ENCODE measurements at places on chromosomes 2 and 18.

- DNase-seq = no peak
These were observed 183.5 kb upstream of the OSR1 start for GRCh38 chr2:19541884-19542283.

GRCh38 chr2:43218702-43219382 is 7.6 kb downstream of the ZFP36L2 start:
- DNase-seq = peak; percentile 50

- DNase-seq = no peak
These were observed 34.5 kb downstream of the ARL4C start for GRCh38 chr2:234462218-234462992.

DNA sequence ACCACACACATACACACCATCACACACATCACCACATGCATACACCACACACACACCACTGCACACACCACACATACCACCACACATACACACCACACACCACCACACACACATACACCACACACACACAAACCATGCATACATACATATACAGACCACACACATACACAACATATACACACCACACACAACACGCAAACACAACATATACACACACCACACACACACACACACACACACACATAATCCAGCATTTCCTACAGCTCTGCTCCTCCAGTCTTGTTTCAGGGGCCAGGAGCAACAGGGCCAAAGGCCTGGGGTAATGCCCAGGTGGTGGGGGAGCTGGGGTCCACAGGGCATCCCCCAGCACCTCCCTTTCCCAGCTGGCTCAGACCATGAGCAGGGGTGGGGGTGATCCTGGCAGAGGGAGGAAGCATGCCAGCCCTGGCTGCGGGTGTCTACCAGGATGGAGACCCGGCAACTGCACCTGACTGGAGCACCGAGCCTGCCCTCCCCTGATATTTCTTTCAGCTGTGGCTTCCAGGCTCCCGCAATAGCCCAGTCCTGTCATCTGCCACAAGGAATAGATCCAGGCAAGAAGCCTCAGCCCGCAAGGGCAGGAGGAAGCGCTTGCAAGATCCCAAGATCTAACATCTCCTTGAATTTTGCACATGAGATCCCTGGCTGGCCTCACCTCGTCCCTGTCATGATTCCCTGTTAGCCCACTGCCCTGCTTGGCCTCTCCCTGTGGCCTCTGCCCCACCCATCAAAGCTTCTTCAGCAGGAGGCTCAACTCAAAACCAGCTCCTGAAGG is 196.9 kb downstream of the TNS1 start:
- DNase-seq = no peak

GRCh38 chr2:182826064-182826463 is 40.4 kb downstream of the FRZB start:
- no peak for DNase-seq

DNA sequence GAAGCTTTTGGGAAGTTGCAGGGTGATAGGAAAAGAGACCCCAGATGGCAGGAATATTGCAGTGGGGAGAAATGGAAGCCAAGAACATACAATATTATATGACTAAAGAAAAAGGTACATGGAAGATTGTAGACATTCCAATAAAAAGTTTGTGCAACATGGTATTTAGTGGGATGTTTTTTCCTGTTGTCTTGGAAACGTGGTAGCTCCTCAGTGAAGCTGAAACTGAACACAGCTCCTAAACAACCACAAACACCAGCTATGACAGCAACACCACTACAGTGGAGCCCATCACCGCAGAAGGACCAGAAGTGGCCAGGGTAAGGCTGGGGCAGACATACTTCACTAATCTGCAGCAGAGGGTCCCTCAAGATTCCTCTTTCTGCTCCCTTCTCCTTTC is 246.8 kb downstream of the CDH20 start:
- no peak for DNase-seq

- DNase-seq = no peak
These were observed 33.3 kb upstream of the NCK2 start for GRCh38 chr2:105711394-105711793.

DNA sequence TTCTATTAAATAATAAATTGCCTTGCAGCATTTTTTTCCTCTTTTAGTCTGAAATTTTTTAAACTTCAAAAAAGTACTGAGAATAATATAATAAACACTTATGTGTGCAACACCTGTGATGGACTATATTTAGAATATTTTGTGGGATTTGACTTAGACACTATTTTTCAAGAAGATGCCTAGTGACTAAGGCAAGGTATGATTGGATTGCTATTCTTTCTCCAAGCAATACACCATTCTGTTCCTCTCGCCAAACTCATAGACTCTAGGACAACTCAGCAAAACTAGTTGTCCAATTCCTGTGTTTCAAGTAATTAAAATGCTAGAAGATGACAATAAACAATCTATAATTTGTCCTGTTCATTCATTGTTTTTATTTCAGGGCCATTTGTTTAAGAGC is 75.9 kb downstream of the METTL4 start:
- DNase-seq = no peak

Data from activated T-helper 1 cell treated with anti-CD3 and anti-CD28 coated beads, Interleukin-2, amount 50 U/mL, for 16 hours (primary cell).